Stimulated activated CD4-positive, alpha-beta T cell treated with anti-CD3 and anti-CD28 coated beads, Interleukin-12 subunit alpha, Interleukin-12 subunit beta, amount 100 ng/mL, for 48 hours (primary cell): ENCODE measurements at places on chromosomes 2 and 18.

GRCh38 chr2:95275601-95276243, 1.5 kb downstream of the PROM2 start:
- no peak for DNase-seq

DNA sequence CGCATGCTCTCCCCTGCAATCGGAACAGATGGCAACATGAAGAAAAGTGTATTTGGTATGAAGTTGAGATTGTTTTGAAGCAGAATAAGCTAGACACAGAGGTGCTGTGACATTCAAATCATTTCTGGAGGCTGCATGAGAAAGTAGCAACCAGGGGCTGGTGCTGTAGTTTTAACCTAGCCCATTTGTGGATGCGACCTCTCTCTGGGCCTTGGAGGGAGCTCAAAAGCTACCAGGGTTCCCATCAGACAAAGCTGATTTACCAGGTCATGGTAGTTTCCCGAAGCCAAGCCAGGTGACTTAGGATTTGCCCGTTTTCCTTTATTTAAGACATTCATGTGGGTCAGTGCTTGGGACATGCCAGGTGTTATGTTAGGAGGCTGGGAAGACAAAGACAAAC, 77.5 kb downstream of the CIB4 start:
- no peak for DNase-seq

DNA sequence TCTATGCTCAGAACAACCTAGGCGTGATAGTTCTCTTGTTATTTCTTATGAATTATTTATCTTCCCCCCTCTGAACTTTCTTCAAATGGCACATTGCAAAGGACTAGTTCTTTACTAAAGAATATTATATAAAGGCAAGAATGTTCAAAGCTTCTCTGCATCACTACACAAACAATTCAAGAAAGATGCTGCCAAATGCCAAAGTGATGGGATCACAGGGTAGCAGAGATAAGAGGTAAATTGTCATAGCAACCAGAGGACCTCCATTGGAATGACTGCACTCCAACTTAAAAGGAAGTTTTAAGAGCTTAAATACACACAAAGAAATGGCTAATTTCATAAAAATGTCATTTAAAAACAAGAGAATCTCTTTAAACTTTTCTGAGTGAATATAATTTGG, 72.8 kb downstream of the AQP4 start:
- no peak for DNase-seq

DNA sequence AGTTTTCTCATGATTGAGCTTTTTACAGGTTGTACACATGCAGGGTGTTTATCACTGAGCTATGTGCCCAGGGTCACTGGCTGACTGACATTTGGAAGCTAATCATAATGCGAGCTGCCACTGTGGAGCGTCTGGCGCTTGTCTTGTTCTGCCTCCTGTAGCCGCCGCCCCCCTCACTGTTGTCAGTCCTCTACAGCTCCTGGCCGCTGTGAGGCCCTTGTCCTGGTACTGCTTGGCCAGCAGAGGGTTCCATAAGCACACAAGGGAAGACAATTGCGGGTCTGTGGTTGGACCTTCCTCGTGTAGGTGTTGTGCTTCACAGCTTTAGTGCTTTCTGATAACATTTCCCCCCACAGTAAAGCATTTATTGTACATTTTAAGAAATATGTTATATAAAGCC, 105.6 kb upstream of the LDLRAD4 start:
- DNase-seq, result no peak

DNA sequence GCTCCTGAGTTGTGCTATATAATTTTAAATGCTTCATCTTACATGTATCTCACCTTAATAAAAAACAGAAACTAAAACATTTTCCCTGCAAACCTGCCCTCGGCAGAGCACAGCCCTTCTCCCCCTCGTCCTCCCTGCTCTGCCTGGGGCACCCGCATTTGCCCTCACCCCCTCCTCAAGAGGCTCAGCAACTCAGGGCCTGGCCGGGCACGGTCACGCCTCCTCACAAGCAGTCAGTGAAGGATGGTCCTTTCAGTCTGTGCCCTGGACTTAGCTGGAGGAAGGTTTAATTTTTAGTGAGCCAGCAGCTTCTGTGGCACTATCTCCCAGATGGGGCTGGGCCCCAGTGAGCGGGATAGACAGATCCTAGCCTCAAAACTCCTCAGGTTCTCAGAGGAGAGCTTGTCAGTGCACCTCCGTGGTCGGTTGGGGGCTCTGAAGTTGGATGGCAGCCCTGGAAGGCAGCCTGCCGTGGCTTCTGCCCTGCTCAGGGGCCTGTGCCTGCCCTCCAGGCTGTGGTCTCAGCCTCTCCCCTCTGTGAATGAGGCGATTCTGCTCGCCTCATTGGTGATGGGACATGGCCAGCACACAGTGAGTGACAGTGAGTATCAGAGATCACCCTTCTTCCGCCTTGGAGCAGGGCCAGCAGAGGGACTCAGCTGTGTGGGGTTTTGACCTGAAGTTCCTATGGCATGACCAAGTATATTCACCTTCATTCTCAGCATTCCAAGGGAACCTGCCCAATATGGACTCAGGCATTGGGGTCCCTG, 56.3 kb upstream of the AFF3 start:
- DNase-seq, result no peak

- DNase-seq, result no peak
Observed at GRCh38 chr2:81266106-81266505, 961.6 kb upstream of the LRRTM1 start.

GRCh38 chr2:288758-289361, 969 bp upstream of the ALKAL2 start:
- DNase-seq, result no peak

GRCh38 chr18:73136134-73136533, 268.3 kb upstream of the NETO1 start:
- DNase-seq, result no peak

- no peak for DNase-seq
Observed at GRCh38 chr2:158154596-158154995, 52.9 kb downstream of the UPP2 start.

GRCh38 chr18:72436401-72436800, 107.7 kb downstream of the CBLN2 start:
- no peak for DNase-seq

GRCh38 chr2:223501641-223502040, 100.5 kb downstream of the SCG2 start:
- DNase-seq, result no peak

- DNase-seq, result no peak
Observed at GRCh38 chr2:86185517-86186212, 9.6 kb downstream of the IMMT start.

- peak; percentile 21 for DNase-seq
Observed at GRCh38 chr2:86225581-86225980, 26.3 kb downstream of the MRPL35 start.

DNA sequence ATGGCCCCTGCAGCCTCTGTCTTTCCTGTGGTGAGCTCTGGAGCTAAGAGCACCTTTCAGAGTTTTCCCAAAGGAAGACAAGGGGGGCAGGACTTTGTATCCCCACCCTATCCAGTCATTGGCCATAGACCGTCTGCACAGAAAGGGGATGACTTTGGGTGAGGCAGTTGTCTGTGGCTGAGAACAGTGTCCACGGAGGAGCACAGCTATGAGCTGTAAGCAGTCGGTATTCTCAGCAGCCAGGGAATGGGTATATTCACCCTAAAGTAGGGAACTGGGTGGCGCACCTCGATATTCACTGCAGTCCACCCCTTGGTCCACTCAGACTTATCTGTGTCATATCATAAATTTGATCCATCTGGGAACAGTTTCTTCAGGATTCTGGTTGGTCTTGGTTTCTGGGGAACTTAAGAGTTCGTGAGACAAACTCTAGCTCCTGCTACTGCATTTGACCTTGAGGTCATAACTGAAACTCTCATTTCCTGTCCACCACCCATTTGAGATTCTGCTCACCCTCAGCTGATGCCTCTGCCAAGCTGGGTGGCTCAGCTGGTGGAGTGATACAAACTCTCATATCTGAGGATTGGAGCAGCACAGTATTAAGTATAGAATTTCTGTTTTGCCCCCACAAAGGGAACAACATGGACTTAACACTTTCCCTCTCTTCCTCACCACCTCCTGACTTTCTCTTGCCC, 45.2 kb upstream of the SCG2 start:
- DNase-seq, result no peak

GRCh38 chr18:73741946-73742345, 405.7 kb downstream of the FBXO15 start:
- no peak for DNase-seq

DNA sequence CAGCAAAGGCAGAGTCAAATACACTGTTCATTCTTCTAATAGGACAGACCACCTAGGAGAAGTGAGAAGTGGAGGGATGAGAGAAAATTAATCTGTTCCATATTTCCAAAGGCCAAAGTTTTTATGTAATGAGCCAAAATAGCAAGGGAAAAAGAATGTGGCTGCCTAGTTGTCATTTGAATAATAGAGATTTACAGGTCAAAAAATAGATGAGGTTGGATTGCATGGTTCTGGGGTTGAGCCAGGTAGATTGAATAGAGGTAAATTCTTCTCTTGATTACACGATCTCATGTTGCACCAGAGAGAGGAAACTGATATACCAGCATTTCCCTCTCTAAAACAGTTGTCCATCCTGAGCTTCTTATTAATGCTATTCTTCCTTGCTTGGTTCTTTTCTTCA, 325.8 kb downstream of the CCDC178 start:
- no peak for DNase-seq

- no peak for DNase-seq
Observed at GRCh38 chr18:37396971-37397720, 168.5 kb downstream of the CELF4 start.

DNA sequence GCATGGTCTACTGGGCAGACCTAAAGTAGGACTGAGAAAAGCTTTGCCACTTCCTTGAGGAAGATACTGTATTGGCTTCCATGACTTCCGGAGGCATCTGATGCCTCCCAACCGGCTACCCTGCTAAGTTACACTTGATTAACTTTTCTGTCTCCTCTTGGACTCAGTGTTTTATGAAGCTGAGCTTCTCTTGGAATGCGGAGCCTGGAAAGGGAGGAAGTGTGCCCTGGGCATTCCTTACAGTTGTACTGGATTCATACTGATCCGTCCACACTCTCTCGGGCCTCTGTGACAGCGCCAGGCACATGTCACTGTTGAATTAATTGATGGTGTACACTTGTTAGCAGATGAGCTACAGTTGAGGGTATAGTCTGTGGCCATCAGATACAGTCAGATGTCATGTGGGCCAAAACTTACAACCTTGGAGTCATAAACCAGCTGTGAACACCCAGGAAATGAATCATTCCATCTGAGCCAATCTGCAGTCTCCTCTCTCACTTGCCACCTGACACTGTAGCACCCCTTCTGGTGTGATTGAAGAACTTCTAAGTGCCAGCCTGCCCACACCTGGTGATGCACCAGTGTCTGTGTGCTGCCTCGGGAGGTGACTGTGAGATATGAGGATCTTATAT, 122.5 kb downstream of the FHOD3 start:
- DNase-seq, result no peak

GRCh38 chr2:6554466-6554865, 311.2 kb downstream of the CMPK2 start:
- DNase-seq, result no peak

DNA sequence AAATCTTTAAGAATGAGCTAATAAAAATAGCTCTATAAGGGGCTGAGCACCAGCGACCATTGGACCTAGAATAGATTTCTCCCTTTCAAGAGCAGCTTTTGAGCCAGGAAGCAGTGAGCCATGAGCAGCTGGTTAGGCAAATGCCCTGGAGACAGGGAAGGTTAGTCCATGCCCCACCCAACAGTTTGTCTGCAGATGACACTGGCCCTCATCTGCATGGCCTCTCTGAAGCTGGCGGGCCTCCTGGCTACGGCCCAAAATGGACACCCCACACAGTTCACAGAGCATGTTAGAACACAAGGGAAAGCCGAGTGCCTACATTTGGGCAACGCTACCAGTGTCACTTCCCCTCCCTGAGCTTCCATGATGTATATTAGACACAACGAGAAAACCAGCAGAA, 201.1 kb downstream of the MGAT5 start:
- no peak for DNase-seq

DNA sequence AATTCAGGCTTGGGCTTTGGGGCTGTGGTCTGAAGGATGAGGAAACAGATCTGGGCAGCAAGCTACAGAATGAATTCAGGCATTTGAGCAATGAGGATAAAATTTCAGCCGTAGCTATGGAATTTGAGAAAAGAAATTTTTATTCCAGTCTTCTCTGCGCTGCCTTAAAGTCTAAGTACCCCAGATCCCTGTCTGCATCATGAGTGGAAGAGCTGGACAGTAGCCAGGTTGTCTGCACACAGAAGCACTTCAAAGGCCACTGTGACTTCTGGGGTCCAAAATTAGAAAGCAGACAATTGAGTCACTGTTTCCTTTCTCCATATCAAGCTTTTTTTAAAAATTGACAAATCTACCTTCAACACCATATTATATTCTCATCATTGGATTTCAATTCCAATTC, 787.6 kb upstream of the GCFC2 start:
- no peak for DNase-seq

DNA sequence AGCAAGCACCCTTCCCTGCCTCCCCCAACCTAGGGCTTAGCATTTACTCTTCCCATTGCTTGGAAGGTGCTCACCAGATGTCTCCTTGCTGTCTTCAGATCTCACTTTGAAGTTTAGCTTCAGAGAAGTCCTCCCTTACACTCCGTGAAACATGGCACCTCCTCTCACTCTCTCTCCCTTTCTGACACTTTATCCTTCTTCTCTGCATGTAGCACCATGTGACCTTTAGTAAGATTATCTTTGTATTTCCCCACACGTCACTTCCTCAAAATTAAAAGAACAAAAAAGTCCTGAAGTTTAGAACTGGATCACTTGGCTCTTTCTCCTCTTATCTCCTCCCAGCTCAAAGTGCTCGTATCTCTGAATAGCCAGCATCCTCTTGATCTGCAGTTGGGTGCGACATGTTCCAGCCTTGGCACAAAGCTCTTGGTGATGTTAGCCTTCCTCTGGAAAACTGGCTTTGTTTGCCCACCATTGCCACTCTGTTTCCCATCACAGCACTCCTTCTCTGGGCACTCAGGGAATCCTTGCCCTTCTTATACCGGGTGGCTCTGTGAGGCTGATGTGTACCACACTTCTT, 40.6 kb upstream of the EPAS1 start:
- DNase-seq, result no peak

DNA sequence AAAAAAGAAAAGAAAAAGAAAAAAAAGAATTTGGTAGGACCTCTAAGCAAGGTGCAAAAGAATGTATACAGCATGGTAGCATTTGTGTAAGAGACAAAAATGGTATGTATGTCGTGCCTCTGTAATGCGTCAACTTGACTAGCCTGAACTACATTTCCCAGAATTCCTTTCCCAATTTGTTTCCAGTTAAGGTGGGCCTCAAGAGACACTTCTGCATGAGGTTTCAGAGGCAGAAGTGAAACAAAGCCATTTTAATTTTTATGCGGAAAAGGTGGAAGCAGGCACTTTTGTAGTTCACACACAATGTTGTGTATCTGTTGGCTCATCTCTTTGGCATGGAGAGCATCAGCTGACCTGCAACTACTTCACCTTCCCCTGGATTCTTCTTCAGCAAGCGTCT, 56.5 kb upstream of the PAPOLG start:
- no peak for DNase-seq
